ENCODE measurements at places on chromosomes 2 and 18.

GRCh38 chr18:46046126-46046525, 25.9 kb downstream of the PSTPIP2 start:
- DNase-seq: no peak

GRCh38 chr2:19947184-19947940, 42.5 kb downstream of the WDR35 start:
- no peak for DNase-seq

- no peak for DNase-seq
These were observed 298.2 kb downstream of the CDCA7 start for GRCh38 chr2:173652767-173653431.

GRCh38 chr18:62846313-62846712, 131.0 kb downstream of the PHLPP1 start:
- no peak for DNase-seq

- DNase-seq: no peak
These were observed 99.5 kb upstream of the ITGB6 start for GRCh38 chr2:160299540-160299939.

DNA sequence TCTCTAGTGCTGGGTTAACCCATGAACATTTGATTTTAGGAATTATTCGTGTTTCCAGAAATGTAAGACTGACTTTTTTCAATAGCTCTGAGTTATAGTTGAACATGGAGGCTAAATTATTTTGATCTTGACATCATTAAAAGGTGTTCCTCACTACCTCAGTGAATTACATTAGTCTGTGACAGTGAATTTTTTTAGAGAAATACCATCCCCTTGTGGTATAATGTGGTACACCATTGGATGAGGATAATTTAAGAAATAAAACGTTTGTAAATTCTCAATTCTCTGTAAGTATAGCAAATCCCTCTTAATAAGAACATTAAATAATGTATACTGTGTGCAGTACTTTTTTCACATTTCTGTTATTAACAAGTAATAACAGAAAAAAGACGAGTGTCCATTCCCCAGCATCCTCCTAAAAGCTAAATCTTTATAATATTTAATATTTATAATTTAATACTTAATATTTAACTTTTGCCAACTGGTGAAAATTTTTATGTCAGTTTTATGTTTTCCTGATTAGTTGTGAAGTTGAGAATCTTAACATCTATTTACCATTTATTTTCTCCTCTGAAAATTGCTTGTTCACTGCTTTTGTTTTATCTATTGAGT, 70.3 kb upstream of the CWC22 start:
- DNase-seq: no peak

- no peak for DNase-seq
These were observed 373.5 kb downstream of the SUCLG1 start for GRCh38 chr2:84085562-84085961.

GRCh38 chr18:6613581-6613980, 115.9 kb upstream of the ARHGAP28 start:
- DNase-seq: no peak

GRCh38 chr2:133240491-133241223, 327.6 kb downstream of the NCKAP5 start:
- no peak for DNase-seq

DNA sequence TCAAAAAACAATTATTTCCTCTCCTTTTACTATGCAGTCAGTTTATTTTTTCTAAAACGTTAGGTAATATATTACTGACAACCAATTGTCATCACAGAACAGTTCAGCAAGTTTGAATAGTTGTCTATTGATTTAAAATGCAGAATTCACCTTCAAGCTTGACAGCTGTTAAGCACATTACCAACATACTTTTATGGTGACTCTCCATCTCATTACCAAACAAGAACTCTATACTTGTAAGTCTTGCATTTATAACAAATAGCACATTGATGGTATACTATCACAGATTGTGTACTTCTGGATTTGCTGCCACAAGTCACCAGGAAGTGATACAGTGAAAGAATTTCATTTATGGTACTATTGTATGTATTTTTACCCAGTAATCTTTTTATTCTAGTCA, 99.4 kb upstream of the PPP1CB start:
- DNase-seq: no peak

- no peak for DNase-seq
These were observed 14.1 kb upstream of the PMAIP1 start for GRCh38 chr18:59885579-59886163.

DNA sequence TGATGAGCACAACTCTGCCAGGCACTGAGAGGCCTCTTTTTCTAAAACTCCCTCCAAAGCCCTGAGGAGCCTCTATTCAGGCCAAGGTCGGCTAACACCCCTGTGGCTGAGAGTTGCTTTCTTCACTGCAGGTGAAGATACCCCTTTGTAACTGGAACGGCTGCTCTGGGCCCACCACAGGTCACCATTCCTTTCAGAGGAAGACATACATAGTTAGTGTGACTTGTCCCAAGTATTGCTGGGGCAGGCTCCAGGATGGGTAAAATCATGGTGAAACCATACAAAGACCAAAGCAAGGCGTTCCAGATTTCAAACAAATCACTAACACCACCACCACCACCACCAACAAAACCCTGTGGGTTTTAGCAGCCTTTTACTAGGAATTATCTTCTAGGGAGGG, 36.8 kb downstream of the CHST10 start:
- no peak for DNase-seq

- DNase-seq: no peak
These were observed at the start of gene NEU2 for GRCh38 chr2:233032551-233033320. Gene NEU2, plus strand, starts transcription at chr2:233032672. Its CDS starts 0 bp downstream, at chr2:233032672.

GRCh38 chr2:99940963-99941362, 201.4 kb downstream of the AFF3 start:
- no peak for DNase-seq

- DNase-seq: no peak
These were observed 171.2 kb downstream of the TCF4 start for GRCh38 chr18:55416791-55417190.

- no peak for DNase-seq
These were observed 80.7 kb downstream of the LYPD1 start for GRCh38 chr2:132589111-132589830.

DNA sequence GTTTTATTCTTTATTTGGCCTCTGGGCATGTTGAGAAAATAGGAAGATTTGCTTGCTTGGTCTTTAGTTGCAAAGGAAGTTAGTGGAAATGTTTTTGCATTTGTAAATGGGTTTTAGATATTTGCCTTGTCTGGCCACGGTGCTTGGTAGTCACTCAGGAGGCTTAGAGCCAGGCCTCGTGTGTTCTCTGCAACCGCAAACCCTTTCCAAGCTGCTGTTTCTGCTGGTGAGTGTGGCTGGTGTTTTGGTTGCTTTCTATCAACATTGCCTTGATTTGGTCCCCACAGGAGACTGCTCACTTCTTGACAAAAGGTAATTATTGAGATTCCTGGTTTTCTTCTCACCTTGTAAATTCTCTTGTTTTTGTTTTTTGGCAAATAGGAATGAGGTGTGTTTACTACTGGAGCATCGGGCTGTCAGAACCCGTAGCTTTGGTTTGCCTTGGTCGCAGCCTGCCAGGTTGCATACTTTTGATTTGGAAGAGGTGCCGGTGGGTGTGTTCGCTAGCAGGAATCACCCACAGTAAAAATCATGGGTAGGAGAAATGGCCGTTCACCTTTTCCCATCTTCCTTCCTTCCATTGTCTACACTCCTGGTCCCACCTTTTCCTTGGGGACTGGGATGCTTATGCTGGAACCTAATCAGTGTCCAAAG, 15.8 kb downstream of the ASAP2 start:
- DNase-seq: no peak

- no peak for DNase-seq
These were observed 950.1 kb downstream of the TRIB2 start for GRCh38 chr2:13666582-13667414.

- DNase-seq: no peak
These were observed 22.8 kb downstream of the CCNYL1 start for GRCh38 chr2:207734264-207734635.

- DNase-seq: no peak
These were observed 1076.1 kb upstream of the TMEFF2 start for GRCh38 chr2:193270816-193271215.

GRCh38 chr18:1916869-1917523, 654.3 kb downstream of the METTL4 start:
- DNase-seq: no peak

GRCh38 chr2:9139491-9140443, 66.8 kb upstream of the ASAP2 start:
- DNase-seq: no peak

DNA sequence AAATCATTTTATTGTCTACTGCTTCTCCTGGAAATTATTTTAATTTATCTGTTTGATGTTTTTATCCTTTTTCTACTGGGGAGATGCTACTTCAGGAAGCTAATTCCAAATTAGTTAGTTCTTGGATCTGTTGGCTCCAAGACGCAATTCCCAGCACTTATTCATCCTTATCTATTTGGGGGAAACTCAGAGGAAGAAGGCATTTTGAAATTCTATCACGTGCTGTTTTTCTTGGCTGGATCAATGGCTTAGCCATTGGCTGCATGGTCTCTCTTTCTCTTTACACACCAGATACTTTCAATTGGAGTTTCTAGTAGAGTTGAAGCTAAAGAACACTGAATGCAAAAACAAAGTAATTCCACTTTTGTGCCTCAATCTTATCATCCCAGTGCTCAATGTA, 98.3 kb downstream of the RAPGEF4 start:
- DNase-seq: no peak

- DNase-seq: no peak
These were observed 90.8 kb downstream of the RHOB start for GRCh38 chr2:20537423-20538307.

DNA sequence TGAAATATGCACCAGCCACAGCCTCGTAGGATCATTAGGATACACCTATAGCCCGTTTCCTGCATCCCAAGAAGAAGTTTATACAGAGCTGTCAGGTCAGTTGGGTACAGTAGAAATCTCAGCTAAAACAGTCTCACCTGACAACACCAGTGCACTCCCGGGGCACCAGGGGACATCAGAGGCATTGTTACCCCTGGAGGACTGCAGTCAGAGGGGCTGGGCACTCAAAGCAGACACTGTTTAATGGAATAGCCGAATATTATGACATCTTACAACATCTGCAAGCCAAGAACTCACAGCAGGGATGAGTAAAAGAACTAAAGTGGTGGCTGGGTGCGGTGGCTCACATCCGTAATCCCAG, 93.0 kb upstream of the ID2 start:
- no peak for DNase-seq

- DNase-seq: no peak
These were observed 222.4 kb upstream of the NCKAP5 start for GRCh38 chr2:133790711-133791110.

- DNase-seq: no peak
These were observed 28.0 kb downstream of the STEAP3 start for GRCh38 chr2:119251652-119252051.

DNA sequence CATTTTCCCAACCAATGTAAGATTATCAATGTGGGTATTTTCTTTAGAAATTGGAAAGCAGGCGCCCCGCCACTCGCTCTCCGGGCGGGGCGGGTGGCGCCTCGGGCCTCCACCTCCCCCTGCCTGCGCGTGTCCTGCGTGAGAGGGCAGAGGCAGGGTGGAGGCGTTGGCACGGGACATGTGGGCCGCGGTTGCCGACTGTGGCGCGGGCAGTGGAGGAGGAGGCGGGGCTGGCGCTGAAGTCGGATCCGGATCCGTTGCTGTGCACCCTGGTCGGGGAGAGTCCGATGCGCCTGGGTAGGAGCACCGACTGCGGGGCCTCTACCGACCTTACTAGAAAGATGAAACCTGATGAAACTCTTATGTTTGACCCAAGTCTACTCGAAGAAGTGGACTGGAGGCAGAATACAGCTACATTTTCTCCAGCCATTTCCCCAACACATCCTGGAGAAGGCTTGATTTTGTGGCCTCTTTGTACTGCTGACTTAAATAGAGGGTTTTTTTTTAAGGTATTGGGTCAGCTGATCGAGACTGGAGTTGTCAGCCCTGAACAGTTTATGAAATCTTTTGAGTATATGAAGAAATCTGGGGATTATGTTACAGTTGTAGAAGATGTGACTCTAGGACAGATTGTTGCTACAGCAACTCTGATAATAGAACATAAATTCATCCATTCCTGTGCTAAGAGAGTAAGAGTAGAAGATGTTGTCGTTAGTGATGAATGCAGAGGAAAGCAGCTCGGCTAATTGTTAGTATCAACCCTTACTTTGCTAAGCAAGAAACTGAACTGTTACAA, 37.9 kb downstream of the PMS1 start:
- no peak for DNase-seq

- no peak for DNase-seq
These were observed 6.9 kb downstream of the YES1 start for GRCh38 chr18:805008-805754.

DNA sequence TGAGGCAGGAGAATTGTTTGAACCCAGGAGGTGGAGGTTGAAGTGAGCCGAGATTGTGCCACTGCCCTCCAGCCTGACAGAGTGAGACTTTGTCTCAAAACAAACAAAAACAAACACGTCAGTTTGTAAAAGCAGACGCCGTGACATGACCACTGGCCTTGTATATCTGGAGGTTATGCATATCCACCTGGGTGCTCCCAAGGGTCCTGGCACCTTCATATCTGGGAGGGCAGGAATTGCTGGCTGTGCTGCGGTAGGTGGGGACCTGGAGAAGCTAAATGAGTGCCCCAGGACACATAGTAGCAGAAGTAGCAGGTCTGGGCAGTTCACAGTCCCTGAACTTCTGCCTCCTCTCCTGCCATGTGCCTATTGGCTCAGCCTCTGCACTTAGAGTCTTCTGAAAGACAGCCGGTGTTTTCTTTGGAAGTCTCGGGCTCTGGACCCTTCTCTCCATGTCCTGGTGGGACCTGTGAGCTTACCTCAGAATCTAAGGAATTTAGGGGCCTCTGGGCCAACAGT, 30.9 kb upstream of the IL1R2 start:
- DNase-seq: no peak

DNA sequence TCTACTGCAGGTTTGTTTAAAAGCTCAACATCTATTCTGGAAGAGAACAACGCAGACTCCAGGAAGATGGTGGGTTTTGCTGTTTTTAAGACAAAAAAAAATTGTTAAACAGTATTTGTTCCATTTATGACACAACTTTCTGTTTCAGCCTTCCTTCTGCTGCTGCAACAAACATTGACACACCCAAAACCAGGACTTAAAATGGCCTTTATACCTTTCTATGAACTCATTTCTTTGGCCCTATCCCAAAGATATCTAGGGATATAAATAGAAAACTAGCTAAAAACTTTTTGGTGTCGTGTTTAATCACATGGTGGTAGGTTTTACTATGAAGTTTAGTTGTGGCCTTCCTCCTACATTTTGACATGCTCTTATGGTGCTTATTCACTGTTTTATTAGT, 964 bp upstream of the GALNT3 start:
- no peak for DNase-seq

DNA sequence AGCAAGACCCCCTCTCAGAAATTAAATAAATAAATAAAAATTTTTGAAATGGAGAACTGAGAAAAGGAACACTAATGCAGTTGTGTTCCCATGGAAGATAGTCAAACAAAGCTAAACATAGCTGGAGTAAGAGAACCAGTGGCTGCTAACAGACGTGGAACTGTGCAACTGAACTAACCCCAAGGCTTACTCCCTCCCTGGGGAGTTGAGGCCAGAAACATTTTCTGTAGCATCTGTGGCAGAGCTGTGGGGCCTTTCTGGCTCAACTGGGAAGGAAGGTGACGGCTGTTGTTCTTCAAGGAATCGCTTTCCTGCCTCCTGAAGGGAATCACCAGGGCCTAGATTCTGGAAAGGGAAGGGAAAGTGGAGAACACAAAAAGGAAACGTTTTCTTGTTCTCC, 53.9 kb upstream of the B3GNT2 start:
- DNase-seq: no peak

Data from stimulated activated CD4-positive, alpha-beta T cell treated with anti-CD3 and anti-CD28 coated beads, Interleukin-1b, Interleukin-23, amount 100 ng/mL, for 1 hour (primary cell).